ENCODE measurements at places on chromosomes 5 and 9.

DNA sequence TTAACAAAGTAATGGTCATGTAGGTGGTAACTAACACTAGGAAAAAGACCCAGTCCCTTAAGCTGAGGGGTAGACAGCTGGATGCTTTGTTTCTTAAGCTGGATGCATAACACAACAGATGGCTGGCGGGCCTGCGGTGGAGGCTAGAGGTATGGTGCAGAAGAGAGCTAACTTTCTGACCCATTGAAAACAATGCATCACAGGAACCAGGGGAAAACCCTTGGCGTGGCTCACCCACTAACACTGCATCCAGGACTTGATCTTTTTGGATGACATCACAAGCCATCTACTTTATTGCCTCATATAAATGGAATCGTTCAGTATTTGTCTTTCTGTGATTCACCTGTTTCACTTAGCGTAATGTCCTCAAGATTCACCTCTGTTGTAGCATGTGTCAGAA is 138.7 kb downstream of the AUH start:
- no peak for DNase-seq

DNA sequence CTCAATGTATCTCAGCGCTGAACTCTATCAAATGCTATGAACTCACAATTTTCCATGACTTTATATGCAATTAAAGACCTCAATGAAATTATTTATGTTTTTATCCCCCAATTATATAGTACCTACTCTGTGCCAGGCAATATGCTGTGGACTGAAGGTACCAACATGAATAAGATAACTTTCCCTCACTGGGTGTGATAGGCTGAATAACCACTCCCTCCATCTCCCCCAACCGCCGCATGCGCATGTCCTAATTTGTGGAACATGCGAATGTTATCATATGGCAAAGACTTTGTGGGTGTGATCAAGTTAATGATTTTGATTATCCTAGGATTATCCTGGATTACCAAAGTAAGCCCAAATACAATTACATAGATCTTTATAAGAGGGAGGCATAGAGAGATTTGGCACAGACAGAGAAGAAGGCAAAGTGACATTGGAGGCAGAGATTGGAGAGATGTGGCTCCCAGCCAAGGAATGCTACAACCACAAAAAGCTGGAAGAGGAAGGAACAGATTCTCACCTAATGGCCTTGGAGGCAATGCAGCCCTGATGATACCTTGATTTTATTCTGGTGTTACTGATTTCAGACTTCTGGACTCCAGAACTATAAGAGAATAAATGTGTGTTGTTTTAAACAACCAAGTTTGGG is 149.1 kb upstream of the VCAN start:
- DNase-seq, result no peak

DNA sequence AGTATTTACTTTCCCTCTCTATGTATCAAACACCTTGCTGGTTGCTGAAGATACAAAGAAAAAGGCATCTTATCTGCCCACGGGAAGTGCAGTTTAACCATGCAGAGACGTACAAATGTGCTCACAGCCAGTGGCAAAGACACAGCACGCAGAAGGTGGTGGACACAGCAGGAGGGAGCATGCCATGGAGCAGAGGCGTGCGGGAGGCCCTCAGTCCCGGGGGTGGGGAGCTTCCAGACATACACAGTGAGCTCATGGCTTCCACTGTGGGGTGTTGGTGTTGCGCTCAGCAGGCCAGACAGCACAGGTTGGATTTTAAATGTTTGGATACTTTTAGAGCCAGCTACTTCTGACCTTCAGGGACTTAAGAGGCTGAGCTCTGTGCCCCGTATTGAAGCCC is 8.8 kb upstream of the BARX1 start:
- no peak for DNase-seq

- no peak for DNase-seq
Measured at GRCh38 chr5:62653001-62653863, 74.6 kb downstream of the LRRC70 start.

DNA sequence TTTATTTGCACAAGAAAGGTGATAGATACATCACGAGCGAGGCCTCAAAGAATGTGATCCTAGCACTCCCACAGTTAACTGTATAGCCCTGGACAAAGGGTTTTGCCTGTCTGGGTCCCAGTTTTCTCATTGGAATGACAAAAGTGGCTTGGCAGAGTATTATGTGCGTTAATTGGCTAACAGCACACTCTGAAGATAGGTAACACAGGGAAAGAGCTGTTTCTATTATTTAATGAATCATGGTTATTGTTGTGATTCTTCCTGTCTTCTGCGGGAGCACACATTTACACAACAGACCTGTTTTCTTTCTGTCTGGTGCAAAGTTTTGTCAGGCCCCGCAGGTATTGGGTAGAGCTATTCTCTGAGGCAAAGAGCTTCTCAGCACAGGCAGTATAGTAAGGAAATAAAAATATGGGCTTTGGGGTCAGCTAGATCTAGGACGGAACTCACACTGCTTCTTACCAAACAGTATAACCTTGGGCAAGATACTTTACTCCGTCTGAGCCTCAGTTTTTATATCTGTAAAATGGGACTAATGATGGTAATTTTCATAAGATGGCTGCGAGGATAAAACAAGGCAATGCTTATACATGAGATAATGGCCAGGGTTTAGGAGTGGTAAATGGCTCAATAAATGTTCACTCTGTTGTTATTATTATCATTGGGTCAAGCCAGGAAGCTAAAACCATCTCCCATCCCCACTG is 78.9 kb downstream of the PLAC8L1 start:
- DNase-seq, result no peak

GRCh38 chr9:24035816-24036215 is 209.8 kb upstream of the ELAVL2 start:
- DNase-seq, result no peak

DNA sequence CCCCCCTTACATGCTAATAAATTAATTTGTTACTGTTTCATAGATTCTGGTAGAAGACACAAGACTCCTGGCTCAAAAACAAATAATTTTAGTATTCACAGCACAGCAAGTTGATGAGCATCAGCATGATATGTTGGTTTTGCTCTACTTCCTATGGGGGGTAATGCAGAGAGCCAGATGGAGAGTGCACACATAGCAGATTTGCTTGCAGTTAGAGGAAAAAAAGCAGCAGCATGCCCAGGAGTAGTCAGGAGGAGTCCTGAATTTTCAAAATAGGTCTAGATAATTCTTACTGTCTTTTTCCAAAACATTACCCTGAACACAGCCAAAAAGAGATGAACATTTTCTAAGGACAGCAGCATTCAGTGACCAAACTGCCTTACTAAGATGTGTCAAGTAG is 261.3 kb downstream of the COX7C start:
- no peak for DNase-seq

DNA sequence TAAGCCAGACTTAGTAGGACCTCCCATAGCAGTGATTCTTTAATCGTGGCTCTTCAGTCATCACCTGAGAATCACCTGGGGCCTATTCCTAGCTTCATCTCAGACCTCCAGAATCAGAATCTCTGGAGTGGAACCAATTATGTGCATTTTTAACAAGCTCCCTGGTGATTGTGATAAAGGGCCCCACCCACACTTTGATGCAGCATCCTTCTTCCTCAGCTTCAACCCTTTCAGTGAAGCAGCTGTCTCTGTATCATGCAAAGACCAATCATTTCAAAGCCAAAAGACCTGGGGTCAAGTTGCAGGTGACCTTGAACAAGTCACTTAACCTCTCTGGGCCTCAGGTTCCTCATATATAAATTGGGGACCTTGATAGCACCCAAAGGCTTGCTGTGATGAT is 17.1 kb downstream of the FBXO10 start:
- no peak for DNase-seq

- DNase-seq, result no peak
Measured at GRCh38 chr5:31948006-31948405, 226.1 kb downstream of the GOLPH3 start.

GRCh38 chr5:158847772-158848171 is 251.9 kb downstream of the EBF1 start:
- no peak for DNase-seq

GRCh38 chr9:132755096-132755495 is 84.8 kb downstream of the GTF3C4 start:
- no peak for DNase-seq

DNA sequence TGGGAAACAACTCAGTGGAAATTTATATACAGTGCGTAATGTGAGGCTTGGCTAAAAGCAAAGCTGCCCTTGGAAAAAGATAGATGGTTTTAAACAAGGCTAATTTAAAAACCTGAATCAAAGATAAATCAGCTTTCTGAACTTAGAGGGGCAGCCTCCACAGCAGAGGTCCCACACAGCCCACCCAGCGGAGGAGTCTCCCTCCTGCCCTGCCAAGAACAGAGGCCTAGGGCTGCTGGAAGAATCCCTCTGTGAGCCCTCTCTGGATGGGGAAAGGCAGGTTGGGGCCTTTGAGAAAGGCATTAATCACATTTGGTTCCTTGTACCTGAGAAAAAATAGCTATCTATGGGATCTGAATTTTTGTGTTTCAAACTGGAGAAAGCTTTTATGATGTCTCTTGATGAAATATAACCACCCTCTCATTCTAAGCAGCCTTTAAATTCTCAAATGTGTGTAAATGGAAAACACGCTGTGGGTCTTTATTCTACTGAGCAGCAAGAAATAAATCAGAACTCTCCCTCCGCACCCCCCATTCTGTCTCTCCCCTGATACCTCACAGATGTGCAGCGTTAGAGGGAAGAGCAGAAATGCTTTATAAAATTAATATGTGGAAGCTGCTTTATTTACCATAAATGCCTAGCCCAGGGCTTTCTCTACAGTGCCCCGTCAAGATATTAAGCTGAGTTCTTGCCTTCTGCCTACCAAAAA is 329.2 kb downstream of the EFNA5 start:
- DNase-seq, result no peak

Data from activated effector memory CD4-positive, alpha-beta T cell treated with Interleukin-2 at 50 U/mL for 16 hours (primary cell).